ENCODE measurements at places on chromosomes 13 and 19.

DNA sequence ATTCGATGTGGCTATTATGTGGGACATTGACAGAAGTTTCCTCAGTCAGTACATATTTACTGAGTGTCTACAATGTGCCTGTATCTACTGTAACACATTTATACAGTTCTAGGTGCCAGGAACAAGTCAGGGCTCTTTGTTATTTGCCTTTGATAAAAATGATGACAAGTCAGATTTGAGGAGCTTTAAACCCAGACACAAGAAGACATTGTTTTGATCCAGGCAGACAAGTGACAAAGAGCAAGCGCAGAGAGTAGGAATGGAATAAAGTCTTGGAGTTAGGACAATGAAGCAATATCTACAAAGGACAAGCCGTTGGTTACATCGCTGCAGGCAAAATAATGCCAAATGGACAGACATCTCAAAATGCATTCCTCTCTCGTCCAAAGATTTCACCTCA, 70.1 kb downstream of the ITGBL1 start:
- no peak for DNase-seq

GRCh38 chr13:100363285-100363711, 225.3 kb downstream of the GGACT start:
- DNase-seq: peak; percentile 89

DNA sequence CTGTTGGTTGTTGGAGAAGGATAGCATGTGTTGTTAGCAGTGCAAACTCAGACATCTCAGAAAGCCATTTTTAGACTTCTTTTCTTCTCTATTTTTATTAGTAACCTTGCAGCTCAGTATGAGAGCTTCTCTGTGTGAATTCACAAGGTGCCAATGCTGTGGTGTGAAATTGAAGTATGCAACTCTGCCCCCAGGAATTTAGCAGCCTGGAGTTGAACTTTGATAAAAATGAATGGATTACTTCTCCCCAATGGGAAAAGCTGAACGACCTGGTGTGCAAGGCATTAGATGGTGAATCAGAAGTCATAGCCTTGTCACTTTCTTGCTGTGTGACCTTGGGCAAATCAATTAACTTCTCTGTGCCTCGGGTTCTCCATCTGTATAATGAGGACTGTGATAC, 512.3 kb upstream of the PCDH9 start:
- no peak for DNase-seq

GRCh38 chr13:36919171-36919832, 736 bp downstream of the SMAD9 start:
- peak; percentile 86 for DNase-seq

DNA sequence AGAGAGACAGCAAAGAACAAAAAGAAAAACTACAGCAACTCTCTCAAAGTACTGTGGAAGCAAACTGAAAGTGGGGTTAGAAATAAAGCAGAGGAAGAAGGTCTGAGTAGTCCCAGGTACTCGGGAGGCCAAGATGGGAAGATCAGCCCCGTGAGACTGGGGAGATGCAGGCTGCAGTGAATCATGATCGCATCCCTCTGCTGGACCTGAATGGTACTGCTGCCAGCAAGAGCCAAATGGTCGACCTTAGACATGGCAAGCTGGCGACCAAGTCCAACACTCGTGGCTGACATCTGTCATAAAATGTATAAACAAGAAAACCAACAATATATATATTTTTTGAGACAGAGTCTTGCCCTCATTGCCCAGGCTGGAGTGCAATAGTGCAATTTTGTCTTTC, 33.7 kb upstream of the ZNF724 start:
- DNase-seq: peak; percentile 63

GRCh38 chr13:39682788-39683187, 27.3 kb downstream of the COG6 start:
- no peak for DNase-seq

- peak; percentile 96 for DNase-seq
These were observed 1.1 kb upstream of the ARHGAP35 start for GRCh38 chr19:46859637-46860124.

GRCh38 chr19:7868671-7869452, 5.3 kb downstream of the PRR36 start:
- DNase-seq: no peak

DNA sequence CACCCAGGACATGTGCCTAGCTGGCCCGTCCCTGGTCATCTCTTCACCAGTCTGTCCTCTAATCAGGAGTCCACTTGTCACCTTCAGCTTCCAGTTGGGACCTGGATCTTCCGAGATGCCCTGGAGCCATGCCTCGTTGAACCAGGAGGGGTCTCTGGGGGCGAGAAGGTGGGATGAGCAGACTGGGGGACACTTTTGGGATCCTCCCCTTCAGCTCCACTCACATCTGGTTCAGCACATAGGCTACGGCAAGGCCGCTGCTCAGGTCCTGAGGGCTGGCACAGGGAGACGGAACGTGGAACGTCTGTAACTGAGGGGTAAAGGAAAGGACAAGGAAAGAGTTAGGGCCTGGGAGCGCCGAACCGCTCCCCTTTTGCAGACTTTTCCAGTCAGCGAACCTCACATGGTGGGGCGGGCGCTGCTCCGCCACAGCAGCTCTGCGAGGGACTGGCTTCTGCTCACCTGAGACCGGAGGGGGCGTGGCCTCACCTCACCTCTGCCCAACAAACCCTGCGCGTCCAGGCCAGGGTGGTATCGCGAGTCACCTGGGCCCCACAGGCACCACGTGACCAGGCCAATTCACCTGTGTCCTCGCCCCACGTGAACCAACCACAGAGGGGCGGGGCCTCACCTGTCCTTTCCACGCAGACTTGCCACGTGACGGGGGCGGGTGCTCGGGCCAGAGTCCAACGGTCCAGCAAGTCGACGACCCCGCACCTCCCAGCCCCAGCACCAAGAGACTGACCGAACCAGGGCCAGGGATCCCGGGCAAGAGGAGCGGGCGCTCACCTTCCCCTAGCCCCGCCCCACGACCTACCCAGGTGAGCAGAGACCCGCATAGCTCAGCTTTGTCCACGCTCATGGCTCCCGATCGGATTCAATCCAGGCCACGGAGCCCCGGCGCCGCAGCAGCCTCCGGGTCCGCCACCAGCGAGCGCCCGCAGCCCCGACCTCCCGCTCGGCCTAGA, at the start of gene HOOK2:
Gene HOOK2 (minus strand): TSS at position 965 of the 968 bp plus-strand sequence. CDS start 103 bp downstream, at position 862.
- peak; percentile 89 for DNase-seq

DNA sequence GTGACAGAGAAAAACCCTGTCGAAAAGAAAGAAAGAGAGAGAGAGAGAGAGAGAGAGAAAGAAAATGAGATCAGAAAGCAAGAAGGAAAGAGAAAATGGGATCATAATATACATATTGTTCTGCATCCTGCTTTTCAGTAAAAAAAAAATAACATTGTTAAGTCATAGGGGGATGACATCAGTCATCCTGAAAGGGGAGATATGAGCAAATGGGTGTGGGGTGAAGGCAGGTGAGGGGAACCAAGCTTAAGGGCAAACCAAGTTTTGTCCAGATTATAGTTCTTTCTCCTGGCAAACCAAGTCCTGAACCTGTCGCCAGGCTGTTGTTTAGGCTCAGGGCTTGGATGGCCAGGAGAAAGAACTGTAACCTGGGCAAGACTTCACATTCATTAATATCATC, 92.6 kb upstream of the TMTC4 start:
- DNase-seq: no peak

GRCh38 chr13:23146811-23147625, 33.8 kb upstream of the SGCG start:
- no peak for DNase-seq

DNA sequence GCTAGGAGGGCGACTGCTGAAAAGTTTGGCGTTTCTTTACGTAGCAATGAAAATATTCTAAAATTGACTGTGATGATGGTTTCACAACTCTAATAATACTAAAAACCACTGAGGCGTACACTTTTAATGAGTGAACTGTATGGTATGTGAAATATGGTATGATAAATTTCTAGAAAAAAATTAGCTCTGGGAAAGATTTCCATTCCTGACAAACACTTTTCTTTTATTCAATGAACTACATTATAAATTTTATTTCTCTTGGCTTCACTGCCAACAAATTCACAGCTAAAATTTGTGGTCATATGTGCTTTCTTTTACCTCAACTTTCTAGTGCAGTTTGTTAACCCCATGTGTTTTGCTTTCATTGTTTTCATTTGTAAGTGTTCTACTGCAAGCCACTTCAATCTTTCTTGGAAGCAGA, 11.1 kb downstream of the ZC3H13 start:
- DNase-seq: no peak

DNA sequence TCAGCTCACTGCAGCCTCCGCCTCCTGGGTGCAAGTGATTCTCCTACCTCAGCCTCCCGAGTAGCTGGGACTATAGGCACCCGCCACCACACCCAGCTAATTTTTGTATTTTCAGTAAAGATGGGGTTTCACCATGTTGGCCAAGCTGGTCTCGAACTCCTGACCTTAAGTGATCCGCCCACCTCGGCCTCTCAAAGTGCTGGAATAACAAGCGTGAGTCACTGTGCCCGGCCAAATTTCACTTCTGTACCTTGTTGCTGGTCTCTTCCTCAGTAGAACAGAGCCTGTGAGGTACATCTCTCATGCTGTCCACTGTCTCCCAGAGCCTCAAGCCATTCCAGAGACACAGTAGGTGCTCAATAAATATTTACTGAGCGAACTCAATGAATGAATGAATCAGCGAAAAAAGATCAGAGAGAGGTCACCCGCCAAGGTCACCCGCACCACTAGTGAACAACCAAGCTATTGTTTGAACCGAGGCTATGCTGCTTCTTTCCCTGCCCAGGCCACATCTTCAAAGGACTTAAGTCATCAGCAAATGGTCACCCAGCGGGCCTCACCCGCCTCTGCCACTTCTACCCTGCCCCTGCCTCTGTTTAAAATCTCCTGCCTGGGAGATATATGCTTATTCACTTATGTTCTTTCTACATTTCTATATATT, 9.3 kb downstream of the TMEM143 start:
- DNase-seq: peak; percentile 88

All from NCI-H69 (cell line).